Common myeloid progenitor, CD34-positive (primary cell): ENCODE measurements at places on chromosomes 13 and 19.

- DNase-seq: no peak
Observed at GRCh38 chr19:43430142-43430710, 15.5 kb downstream of the TEX101 start.

DNA sequence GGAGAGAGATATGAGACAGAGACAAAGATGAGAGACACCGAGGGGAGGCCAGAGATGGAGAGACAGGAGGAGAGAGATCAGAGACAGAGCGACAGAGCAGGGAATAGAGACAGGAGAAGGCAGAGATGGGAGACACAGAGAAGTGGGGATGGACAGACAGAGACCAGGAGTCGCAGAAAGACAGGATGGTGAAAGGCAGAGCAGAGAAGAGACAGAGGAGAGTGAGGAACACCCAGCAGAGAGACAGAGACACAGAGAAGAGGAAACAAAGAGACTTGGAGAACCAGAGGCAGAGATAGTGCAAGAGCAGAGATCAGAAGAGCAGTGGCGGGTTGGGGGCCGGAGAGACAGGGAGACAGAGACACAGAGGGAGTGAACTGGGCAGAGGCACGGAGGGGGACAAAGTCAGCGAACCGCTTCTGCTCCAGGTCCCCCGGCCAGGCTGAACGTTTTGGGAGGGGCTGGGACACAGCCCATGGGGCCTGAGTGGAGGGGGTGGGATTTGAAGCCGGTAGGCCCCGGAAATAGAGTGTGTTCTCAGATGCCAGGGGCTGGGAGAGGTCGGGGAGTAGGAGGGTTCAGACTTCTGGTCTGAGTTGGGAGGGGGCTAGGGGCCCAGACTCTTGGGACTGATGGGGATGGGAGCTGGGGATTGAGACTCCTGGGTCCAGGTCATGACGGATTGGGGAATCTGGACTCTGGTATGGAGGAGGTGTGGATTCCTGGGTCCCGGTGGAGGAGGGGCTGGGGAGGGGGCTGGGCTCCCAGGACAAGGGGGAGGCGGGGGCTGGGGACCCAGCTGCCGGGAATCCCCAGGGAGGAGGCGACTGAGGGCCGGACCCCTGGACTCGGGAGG, 654 bp downstream of the ZNF579 start:
- DNase-seq: no peak

DNA sequence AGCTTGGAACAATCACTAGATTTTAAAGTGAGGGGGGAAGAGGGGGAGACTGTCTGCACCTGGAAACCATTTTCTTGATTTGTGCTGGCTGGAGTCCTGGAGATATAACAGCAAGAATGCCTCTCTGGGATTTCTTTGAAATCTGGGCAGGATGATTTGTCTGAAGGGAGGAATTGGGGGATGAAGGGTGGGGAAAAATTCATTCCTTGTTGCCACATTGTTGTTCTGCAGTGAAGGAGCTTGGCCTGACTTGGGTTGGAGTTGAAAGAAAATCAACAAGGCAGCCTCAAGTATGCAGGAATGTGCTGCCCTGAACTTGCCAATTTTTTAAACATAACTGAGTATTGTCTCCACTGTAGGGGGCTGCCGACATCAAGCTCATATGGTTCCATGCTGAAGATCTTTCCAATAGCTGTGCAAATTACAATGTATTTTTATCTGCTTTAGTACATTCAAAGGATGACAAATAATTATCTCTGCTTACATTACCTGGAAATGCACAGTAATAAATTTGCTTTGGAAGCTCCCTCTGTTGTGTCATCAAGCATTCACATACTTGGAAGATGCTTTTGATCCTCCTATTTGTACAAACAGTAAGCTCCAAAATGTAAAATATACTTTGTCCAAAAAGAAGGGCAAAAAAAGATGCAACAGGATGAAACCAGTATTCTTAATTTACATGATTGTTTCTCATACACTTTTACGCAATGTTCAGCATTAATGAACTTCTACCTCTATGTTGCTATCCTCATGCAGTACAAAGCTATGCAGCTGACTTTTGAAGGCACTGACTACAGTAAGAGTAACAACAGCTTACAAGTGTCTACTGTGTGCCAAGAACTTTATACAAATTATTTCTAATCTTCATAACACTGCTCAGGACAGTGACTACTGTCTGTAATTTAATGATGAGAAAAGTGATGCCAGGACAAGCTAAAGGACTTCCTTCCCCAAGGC, 627.9 kb upstream of the KLF12 start:
- DNase-seq: no peak

DNA sequence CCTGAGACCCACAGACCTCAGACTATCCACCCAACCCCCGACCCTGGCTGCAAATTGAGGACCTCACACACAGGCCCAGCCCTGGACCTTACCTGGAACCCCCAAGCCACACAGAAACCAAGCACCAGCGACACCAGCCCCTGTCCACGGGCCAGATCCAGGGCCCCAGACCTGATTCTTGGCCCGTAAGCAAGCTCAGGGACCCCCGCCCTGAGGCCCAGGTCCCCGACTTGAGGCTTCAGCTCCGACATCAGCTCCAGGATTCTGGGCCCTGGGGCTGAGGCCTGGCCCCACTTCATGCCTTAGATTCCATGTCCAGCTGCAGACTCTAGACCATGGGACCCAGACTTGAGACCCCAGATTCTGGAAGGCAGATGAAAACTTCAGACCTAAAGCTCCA, 6.3 kb downstream of the TTYH1 start:
- DNase-seq: no peak

- no peak for DNase-seq
Observed at GRCh38 chr13:100714478-100714877, 39.9 kb upstream of the TMTC4 start.

- DNase-seq: no peak
Observed at GRCh38 chr13:40316301-40316700, 350.1 kb downstream of the FOXO1 start.

- DNase-seq: no peak
Observed at GRCh38 chr19:55242517-55242916, 14.0 kb upstream of the TMEM86B start.

DNA sequence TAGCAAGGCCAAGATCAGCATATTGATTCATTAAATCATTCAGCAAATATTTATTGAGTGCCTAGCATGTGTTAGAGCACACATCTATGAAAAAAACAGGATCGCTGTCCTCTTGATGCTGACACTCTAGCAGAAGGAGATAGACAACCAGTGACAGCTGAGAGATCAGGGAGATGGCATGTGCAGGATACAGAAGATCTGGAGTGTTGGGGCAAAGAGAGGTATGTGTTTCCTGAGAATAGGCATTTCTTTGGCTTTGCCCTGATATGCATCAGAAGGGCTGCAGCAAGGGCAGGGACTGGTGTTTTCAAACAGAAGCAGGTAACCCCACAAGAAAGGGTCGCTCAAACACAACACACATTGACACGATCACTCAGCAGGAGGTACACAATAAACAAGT, 423.4 kb downstream of the FOXO1 start:
- no peak for DNase-seq

GRCh38 chr13:113098162-113098732, 7.3 kb upstream of the F7 start:
- no peak for DNase-seq

DNA sequence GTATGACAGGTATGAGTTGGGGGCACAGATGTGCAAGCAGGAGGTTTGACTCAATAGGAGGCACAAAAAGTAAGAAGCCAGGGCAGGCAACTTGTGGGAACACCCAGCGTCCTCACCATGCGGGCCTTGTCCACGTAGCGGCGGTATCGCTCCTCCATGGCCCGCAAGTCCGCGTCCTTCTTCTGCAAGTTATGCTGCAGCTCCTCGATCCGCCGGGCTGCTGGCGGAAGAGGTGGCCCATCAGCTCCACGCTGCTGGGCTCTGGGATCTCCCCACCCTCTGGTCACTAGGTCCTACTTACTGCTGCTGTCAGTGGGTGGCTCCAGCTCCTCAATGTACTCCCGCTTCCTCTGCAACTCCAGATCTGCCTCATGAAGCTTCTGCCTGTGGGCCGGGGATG, 10.7 kb downstream of the HOOK2 start:
- no peak for DNase-seq
